ENCODE measurements at places on chromosomes 13 and 19.

- DNase-seq = no peak
Observed at GRCh38 chr13:57666131-57666953, 34.8 kb downstream of the PCDH17 start.

DNA sequence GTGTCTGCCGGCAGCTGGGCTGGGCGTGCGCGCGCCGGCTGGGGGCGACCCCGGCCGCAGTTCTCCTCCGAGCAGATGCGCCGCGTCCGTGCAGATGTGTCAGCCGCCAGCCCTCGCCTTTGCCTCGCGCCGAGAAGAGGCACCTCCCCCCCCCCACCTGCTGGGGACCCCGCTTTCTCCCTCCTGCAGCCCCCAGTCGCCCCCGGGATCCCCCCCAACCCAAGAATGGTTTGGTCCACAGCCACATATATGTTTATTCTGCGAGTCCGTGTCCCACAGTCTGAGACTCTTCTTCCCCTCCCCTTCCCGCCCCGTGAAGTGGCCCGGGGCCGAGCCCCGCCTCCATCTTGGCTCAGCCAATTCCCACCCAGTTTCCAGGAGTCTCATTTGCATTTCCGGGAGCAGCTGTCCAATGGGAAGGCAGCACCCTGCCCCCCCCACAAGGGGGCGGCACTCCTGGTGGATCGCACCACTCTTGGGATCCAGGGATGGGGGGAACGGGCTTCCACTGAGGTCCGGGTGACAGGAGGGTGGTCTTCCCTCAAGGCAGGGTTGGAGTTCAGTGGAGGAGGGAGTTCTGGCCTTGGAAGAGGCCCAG is 8.6 kb downstream of the ISOC2 start:
- DNase-seq = no peak

DNA sequence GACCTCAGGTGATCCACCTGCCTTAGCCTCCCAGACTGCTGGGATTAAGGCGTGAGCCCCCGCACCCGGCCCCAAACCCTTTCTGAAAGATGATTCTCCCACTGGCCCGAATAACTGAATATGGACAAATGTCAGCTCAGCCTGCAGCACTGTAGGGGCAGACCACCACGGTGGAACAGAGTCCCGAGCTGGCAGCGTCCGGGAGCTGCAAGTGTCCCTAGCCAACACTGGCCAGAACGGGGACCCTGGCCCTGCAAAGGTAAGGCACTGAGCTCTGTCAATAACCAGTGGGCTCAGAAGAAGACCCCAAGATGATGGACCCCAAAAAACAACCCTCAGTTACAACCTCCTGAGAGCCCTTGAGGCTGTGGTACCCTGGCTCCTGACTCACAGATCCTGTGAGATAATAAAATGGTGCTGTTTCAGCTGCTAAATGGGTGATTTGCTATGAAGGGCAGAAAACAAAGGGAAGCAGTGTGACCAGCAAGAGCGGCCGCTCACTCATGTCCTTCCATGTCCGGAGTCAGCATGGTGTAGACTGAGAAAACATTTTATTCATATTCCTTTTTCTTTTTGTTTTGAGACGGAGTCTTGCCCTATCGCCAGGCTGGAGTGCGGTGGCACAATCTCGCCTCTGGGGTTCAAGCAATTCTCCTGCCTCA is 1.6 kb downstream of the LSM7 start:
- no peak for DNase-seq

GRCh38 chr19:15331419-15332310 is 674 bp downstream of the BRD4 start:
- peak; percentile 35 for DNase-seq

- no peak for DNase-seq
Observed at GRCh38 chr13:41563341-41563983, 106.1 kb downstream of the RGCC start.

DNA sequence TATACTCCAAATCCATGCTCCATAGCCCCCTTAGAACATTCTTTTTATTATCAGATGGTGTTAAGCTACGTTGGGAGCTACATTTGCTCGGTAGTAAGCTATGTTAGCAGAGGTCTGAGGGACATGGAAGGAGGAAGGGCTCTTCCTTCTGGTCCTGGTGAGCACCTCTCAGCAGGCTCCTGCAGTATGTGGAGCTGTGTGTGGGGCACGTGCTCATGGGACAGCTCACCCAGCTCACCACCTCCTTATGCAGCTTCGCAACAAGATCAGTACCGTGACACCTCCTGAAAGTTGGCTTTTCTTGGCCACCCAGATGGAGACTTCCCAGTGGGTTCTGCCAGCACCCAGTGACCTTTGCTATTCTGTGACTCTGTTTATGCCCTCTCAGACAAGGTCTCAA is 400.5 kb upstream of the SLC10A2 start:
- no peak for DNase-seq

DNA sequence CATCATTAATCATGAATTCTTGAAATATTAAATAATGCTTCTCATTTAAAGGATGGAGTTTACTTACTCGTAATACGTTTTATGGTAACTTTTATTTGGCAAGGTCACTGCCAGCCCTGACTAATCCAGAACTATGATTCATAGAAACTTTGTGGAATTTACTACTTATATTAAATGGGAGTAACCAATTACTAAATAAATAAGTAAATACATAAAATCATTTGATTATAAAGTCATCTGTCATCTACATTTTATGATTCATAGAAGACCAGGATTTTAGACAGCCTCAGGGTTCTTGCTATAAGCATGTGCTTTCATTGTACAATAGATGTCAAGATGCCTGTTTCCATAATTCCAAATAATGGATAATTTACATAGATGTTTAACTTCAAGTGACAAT is 611.1 kb downstream of the TBC1D4 start:
- no peak for DNase-seq

GRCh38 chr19:9008667-9009066 is 1.5 kb downstream of the MUC16 start:
- no peak for DNase-seq

DNA sequence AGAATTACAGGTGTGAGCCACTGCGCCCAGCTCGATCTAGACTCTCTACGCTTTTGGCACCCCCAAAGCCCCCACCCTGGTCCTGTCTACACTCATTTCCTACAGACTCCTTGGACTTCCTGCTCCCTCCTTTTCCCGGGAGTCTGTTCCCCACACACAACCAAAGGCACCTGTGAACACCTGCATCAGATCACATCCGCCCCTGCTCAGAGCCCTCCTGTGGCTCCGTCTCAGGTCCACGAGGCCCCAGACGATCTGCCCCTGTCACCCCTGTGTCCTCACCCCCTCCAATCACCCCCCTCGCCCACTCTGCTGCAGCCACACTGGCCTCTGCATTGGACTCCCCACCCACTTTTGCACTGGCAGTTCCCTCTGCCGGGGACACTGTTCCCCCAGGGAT is 12.4 kb upstream of the PAK4 start:
- no peak for DNase-seq

- peak; percentile 68 for DNase-seq
Observed at GRCh38 chr13:76991432-76991795, 467 bp upstream of the CLN5 start.

DNA sequence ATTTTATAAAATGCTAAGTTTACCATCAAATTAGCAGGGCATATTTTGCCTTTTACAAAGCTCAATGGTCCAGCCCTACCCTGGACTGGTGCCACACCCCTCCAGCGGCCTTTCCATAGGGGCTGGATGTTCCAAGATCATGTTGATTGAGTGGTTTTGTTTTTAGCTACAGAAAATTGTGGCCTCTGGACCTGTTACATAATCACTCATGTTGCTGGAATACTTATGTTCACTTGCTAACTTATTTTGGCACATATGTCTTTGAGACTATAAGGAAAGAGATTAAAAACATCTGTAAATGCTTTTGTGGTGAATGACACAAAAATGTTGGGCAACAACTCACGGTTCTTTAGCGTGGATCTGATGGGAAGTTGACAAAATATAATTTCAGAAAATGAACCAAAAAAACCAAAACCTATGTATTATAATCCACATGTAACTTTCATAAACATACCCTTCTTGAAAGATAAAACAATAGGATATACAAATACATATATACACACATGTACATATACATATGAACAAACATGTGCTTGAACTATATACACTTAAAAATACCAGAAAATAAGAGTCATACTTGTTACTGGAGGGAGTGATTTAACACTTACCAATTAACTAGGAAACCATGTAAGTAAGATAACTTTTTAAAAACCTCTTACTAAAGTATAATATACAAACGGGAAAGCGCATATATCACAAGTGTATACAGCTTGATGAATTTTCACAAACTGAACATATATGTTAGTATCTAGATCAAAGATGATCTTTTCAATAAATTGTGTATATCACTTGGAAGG is 46.6 kb upstream of the SLC15A1 start:
- DNase-seq = no peak

DNA sequence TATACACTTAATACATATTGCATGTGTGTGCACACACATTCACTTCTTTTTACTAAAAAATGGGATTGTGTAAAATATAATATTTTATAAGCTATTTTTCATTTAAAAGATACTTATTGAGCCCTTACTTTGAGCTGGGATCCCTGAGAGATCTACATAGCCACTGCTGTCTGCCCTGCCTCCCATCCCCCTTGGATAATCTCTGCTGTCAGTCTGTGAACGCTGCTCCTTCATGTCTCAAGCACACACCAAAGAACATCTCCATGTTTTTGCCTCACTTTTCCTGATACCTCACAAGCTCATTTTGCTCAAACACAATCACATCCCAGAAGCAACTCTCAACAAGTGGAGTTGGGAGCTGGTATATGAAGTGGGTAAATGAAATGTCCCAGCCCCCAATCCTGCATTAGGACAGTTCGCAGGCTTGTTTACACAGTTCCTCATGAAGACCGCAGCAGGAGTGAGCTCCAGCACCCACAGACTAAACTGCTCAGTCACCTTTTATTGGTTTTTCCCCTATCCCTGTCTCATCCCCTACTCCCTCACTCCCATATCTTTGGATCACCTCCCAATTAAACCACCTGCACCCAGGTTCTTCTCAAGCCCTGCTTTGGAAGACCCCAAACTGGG is 108.3 kb upstream of the FRY start:
- no peak for DNase-seq

GRCh38 chr13:94617389-94618000 is 15.8 kb downstream of the GPR180 start:
- DNase-seq = no peak

DNA sequence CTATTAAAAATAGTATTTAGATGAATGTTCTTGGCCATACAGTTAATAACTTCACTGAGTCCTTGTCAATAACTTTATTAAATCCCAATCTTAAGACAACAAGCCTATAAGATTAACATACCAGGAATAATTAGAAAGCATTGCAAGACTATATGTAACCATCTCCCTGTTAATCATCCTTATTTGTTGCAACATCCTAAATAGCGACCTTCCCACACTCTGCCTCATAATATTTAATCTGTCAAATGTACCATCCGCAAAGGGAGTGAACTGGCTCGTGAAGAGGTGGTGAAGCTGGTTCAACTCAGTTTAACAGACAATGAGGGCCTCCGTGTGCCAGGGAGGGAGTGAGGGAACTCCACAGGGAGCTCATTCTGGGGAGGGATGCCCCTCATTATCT is 33.9 kb downstream of the KL start:
- no peak for DNase-seq

DNA sequence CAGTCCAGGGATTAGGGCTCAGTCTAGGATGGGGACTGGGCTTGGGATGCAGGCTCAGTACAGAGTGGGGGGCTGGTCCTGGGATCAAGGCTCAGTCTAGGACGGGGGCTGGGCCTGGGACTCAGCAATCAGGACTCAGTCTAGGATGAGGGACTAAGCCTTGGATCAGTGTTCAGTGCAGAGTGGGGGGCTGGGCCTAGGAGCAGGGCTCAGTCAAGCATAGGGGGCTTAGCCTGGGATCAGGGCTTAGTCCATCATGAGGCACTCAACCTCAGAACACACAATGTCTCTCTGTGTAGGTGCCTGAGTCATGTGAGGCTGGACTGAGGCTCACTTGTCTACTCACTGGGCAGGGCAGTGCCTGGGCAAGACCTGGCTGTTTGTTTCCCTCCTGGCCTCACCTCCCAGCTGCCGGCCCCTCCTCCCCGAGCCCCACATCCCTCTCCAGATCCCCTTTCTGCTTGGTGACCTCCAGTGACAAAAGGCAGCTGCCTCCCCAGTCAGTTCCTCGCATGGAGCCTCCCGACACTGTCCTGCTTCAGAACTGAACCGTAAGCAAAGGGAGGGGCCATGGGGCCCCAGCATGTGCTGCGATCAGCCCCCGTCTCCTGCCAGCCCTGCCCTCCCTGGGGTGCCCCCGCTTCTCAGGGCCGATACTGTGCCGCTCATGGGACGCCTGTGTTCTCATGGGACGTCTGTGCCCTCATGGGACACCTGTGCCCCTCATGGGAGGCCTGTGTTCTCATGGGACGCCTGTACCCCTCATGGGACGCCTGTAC is 6.5 kb upstream of the S1PR4 start:
- no peak for DNase-seq
